ENCODE measurements at places on chromosomes 2 and 18.

- peak; percentile 94 for DNase-seq
Observed at GRCh38 chr2:156423674-156424282, 12.4 kb upstream of the GPD2 start.

DNA sequence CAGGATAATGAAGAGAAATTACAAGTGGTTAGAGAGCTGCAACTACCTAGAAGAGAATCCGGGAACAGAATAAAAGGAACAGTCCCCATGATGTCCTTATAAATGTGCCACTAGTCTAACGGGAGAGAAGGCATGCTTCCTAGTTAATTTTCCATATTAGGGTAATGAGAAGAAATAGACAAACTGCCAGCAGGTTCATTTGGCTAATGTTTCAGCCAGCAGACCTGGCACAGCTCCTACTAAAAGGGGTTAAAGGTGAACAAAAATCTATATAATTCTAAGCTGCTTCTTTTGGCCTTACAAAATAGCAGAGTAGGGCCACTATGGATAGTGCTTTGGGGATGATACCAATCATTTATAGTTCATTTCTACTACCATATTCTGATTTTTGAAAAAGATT is 845.3 kb upstream of the GCFC2 start:
- no peak for DNase-seq

DNA sequence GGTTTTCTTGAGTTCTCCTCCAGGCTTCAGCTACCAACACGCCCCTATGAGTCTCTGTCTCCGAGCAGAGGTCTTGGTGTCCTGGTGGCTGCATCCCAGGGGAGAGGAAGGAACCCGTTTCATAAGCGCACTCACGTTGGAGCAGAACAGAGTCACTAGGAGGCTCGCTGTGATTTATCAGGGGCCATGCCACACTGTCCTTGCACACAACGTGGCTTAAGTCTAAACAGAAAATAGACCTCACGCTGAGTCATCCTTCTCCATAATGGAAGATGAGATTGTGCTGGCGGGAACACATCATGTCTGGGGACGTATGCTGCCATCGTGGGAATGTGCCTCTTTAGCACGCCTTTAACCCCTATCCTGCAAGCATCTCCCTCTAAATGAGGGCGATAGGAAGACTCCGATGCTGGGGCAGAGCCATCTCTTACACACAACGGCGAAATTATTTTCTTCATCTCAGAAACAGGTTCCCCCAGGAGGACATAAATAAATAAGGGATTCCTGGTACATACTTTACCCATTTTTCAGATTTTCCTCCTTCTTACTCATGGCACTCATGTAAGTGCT is 211.4 kb downstream of the KLHL29 start:
- peak; percentile 67 for DNase-seq

DNA sequence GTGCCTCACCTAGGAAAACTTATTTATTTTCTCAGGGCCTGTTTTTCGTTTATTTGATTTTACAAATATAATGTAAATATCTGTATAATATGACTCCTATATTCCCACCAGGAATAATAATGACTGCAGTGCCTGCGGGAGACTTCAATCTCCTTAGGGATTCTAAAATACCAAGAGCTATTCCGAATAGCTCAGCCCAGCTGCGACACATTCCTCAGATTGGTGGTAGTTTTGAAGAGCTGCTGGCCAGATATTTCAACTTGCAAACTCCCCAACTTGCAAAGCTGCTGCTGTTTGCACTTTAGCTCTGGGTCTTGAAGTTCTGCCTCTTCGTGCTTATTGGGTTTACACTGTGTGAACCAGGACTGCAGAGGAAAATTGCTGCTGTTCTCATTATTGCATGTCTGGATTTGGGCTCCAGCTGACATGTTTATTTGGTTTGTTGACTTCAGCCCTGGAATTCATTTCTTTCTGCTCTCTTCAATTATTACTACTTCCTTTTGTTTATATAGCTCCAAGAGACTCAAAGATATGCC is 480.2 kb upstream of the CHST9 start:
- no peak for DNase-seq

DNA sequence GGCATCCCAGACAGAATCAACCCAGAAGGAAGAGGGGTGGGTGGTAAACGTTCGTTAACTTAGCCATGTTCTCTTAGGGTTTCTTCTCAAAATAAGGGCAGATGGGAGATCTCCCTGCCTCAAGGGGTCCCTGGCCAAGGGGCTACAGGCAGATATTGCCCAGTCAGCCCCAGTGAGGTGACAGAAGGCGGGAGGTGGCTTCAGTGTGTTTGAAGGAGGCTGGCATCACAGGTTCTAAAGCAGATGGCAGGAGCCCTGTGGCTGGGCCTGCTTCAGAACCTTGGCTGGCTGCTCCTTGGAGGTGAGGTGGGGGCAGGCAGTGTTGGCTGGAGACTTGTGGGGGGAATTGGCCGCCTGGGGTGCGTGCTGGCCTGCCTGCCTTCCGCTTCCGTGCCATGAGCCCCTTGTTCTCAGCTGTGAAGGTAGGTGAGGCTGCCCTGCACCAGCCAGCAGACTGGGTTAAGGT is 23.5 kb downstream of the HPCAL1 start:
- DNase-seq, result no peak

GRCh38 chr18:21857871-21858270 is 117.3 kb downstream of the MIB1 start:
- no peak for DNase-seq

- DNase-seq, result peak; percentile 96
Observed at GRCh38 chr2:68908392-68908970, 37.3 kb upstream of the BMP10 start.

DNA sequence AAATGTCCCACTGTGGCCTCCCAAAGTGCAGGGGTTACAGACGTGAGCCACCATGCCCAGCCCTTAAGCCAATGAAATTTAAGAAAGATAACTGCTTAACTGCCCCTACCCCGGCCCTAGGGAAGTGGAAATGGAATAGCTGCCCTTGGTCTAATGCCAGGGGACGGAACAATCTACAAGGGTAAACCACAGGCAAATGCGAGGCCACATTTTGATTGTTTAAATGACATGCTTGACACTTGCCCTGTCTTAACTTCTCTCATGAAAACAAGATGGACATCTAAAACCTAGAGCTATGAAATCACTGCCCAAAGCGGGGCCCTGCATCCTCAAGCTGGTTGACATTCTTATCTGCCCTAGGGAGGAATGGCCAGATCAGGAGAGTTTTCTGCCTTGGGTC is 5.5 kb upstream of the ITSN2 start:
- no peak for DNase-seq

- no peak for DNase-seq
Observed at GRCh38 chr2:69693775-69694450, 48.0 kb upstream of the ANXA4 start.

DNA sequence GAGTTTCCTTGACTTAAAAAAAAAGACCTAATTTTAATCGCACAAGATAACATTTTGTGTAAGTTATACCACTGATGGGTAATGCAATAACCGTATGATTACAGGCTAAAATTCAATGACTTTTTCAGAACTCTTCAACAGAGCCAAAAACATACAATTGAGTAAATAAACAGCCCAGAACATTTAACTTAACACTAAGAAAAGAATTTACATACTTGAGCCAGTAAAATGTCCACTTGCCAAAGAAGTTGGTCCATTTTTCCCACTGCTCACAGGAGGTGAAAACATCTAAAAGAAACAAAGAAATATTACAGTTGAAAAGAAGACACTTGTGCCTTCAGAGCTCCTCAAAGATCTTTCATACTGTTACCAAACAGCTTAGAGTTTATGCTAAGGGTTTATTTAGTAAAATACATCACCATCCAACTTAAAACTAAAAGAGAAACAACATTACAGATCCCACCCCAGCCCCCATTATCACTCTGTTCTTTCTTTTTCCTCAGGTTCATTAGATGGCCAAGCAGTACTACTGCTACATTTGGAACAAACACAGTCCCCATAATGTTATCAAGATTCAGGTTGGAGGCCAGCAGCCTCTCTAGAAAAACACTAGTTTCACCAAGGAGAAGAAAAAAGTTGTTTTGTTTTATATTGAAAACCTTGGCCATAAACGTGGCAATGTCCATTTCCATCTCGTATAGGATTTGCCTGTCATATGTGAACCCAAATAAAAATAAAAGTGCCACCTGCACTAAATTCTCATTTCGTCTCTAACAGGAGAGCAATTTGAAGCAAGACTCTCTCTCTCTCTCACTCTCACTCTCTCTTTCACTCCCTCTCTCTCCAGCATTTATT is 2.7 kb downstream of the TCF4 start:
- no peak for DNase-seq

DNA sequence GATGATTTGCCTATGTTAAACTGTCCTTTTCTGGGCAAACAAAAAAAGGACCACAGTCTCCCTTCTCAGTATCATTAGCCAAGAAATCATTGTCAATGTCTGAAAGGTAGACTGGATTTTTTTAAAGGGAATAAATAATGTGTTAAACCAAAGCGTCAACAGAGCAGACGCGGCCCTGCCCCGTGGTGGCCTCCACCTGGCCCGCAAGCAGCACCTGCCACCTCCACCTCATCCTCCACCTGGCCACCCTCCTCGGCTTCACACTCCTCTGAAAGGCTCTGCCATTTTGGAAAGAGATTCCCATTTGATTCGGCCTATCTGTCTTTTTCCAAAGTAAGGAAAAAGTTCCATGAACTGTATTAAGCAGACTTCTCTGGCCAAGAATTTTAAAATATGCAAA is 67.9 kb upstream of the TMEM200C start:
- DNase-seq, result no peak

DNA sequence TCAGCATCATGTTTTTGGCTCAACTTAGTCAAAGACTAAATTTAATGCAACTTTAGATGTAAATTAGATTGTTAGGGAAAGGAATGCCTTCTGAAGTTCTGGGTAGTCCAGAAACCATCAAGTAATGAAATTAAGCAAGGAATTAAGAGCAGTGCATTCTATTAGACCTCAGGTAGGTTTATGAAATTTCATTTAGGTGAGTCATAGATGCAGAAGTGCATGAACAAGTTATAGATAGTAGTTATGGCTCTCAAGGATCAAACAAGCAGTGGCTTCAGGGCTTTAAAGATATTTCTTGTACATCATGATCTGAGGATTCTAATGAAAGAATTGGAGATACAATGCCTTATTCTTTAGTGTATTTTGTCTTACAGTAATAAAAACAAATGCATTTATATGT is 25.4 kb upstream of the SPOPL start:
- DNase-seq, result no peak

DNA sequence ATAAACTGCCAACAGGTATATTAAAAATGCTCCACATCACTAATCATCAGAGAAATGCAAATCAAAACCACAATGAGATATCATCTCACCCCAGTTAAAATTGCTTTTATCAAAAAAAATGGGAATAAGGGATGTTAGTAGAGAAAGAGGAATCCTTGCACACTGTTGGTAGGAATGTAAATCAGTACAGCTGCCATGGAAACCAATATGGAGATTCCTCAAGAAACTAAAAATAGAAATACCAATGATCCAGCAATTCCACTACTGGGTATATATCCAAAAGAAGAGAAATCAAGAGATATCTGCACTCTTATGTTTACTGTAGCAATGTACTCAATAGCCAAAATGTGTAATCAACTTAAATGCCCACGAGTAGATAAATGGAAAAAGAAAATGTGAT is 40.6 kb downstream of the ZRANB3 start:
- DNase-seq, result no peak

DNA sequence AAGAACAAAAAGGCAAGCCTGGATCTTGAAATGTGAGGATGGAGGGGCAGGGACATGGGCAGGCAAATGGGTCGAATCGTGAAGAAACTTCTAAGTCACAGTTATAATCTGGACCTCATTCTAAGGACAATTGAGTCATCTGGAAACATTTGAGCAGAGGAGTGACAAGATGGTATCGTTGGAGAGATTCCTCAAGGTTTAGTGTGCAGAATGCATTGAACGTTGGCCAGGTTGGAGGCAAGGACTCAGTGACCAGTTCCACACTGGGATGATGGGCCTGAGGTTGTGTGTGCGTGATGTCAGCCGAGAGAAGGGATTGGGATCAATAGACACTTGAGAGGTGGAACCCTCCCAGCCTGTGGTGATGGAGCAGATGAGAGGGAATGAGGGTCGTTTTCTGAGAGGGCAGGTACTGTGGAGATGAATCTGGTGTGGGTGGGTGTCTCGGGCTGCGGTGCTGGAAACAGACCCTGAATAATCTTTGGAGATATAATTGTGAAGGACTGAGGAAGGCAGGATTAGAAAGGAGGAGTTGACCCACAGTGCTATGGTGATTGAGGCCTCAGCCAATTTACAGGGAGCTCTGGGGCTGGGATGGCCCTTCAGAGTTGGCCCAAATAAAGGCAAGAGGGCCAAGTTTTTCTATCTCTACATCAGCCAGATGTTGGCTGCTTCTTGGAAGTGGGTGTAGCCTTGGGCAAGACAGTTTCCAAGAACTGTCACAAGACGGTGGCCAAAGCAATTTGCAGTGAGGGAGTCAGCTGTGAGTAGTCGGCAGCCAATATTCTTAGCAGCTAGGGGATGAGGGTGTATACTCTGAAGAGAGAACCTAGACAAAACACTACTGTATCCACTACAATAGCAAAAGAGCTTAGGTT is 5.8 kb upstream of the ZNF532 start:
- no peak for DNase-seq

- DNase-seq, result peak; percentile 50
Observed at GRCh38 chr2:147223119-147223518, 621.7 kb upstream of the ACVR2A start.

GRCh38 chr18:68843473-68844089 is 45.7 kb downstream of the CCDC102B start:
- no peak for DNase-seq

GRCh38 chr2:216800836-216801235 is 59.0 kb downstream of the TNP1 start:
- no peak for DNase-seq

- no peak for DNase-seq
Observed at GRCh38 chr2:109526442-109526970, 87.3 kb downstream of the SEPTIN10 start.

DNA sequence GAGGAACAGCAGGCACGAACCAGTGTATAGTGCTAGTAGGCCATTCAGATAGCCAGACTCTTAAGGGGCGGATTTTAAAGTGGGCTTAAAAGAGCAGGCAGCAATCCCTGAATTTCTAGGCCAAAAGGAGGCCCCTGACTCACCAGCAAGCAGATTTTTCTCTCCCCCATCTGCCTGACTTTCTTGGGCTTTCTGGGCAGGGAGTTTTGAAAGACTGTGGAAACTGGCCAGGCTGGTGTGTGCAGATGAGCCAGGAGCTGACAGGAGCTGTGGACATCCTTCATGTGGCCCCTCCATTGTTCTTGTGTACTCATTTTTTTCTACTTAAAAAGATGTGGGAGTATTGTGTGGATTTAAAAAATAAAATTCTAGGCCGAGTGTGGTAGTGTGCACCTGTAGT is 59.0 kb downstream of the GLI2 start:
- no peak for DNase-seq

DNA sequence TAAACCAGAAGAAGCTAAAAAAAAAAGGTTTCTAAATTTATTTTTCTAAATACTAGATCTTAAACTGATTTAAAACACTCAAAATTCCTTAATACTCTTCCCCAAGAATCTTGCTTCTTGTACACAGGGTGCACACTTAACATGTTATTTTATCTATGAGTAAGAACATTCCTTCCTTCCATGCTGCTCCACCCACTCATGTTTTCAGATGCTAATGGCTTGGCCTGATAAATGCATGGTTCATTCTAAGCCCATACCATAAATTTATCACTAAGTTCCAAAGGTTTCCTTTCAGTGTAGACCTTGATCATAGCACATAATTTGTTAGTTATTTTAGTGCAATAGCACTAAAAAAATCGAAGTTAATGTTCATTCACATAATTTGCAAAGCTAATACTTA is 8.1 kb downstream of the FBXO48 start:
- DNase-seq, result no peak
